Stimulated activated CD8-positive, alpha-beta memory T cell treated with anti-CD3 and anti-CD28 coated beads, Interleukin-4, amount 100 ng/mL, for 1 hour (primary cell): ENCODE measurements at places on chromosomes 1 and 21.

GRCh38 chr21:32312976-32313375, 14.3 kb downstream of the MRAP start:
- DNase-seq: no peak

DNA sequence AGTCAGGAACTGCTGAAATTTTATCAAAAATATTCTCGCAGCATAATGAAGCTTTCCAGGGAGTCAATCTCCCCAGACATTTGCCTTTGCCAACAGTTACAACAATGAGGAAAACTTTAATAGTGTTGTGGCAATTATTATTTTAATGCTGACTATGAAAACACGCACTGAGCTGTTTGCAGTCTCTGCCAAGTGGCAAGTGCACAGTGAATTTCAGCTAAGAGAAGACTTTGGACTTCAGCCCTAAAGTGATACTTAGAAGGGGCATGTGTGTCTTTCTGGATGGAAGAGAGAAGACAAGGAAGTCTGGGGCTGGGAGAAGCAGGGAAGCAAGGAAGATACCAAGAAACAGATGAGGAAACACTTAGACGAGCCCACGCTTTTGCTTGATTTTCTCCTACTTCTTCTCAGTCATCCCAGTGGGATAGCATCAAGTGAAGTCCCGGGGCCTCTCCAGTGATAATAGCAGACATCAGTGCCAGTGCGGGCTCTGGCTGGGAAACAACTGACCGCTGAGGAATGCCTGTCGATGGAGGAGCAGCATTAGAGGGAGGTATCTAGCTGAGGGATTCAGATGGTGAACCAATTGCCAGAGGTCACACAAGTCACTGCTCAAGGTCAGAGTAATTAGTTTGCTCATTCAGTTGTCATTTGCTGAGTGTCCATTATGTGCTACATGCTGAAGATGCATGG, 196.3 kb downstream of the TTLL7 start:
- DNase-seq: no peak

DNA sequence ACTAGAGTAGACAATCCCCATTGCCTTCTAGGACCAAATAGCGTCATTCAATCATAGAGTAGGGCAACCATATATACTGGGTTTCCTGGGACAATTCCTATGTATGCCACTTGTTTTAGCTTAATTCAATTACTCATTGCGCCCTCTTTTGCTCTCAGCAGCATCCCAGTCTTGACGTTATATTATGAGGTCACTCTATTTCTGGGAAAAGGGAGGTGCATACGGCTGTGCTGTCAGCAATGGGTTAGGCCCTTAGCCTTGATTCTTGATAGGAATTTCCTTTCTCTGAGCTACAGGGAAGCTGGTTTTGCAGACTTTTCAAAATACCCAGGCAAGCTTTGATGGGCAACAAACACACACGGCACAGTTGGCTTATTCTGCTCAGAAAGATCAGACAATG, 4.4 kb upstream of the KAZN start:
- DNase-seq: no peak

GRCh38 chr21:17523007-17523451, 10.2 kb downstream of the CXADR start:
- DNase-seq: no peak

DNA sequence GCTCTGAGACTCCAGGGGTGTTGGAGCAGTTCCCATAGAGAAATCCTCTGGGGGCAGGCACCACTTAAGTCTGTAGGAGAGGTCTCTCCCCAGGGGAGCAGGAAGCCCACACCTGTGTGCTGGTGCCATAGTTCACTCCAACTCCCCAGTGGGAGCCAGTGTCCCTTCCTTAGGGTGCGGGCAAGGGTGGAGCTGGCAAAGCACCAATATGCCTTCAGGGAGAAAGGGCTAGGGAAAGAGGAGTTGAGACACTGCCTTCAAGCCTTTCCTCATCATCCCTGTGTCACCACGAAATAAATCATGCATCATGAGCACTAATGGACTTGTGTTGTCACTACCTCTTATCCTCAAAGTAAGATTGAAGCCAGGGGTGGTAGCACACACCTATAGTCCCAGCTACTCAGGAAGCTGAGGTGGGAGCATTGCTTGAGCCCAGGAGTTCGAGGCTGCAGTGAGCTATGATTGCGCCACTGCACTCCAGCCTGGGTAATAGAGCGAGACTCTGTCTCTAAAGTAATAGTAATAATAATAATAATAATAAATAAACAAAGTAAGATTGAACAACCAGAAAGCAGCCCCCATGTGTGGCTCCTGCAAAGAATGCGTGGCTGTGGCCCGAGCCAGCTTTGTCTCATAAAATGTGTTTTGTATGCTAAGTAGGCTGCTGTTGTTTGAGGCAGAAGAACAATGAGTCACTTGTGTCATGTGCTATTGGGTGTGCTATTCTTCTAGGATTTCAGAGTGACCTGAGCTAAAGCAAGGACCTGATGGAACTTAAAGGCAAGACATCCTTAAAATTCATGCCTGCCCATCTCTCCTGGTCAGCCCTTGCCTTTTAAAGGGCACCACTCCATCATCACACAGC, 6.7 kb upstream of the TIE1 start:
- DNase-seq: no peak

DNA sequence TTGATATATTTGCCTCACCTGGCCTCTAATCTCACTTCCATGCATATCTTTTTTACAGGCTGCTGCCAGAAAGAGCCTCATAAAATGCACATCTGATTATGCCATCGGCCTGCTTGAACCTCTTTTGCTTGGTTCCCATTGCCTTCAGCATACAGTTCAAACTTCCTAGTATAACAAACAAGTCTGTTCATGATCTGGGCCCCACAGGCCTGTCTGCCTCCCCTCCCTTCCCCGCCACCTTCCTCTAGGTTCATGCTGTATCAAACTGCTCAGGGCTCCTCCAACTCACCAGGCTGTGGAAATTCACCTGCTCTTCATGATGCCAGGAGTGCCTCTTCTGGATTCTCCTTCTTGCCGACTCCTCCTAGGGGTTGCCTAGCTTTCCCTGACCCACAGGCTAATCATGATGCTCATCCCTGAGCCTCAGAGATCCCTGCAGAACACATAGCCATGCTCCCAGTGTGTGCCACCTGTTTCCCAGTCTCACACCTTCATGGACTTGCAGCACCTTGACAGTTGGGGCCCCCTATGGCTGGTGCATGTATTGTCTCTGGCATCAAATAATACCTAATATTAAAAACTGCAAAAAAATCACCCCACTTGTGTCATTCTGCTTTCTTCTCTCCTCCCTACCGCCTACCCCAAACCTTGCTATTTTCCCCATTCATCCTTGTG, 33.7 kb upstream of the CD2 start:
- no peak for DNase-seq

- no peak for DNase-seq
Observed at GRCh38 chr1:183038913-183039312, 15.7 kb downstream of the LAMC1 start.

DNA sequence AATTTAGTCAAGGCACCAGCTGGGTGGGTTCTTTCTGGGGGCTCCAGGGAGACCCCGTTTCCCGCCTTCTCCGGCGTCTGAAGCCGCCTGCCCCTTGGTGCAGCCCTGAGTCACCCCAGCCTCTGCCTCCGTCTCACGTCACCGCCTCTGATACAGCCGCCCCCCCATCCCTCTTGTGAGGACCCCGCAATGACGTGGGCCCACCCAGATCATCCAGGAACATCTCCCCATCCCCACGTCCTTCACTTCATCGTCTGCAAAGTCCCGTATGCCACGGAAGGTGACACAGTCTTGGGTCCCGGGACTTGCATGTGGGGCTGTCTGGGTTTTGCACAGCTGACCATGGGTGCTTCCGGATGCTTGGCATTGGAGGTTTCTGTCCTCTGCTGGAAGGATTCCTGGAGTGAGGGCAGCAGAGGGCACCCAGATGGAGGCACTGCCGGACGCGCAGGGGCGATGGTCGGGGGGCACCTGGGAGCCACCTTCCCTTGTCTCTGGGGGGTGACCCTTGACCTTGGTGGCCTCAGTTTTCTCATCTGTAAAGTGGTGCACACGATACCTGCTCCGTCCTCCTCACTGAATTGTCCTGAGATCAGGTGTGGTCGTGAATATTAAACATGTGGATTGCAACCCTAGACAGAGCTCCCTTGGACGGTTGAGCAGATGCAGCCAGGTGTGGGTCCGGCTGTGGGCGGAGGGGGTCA, 58.8 kb downstream of the PRKCZ start:
- no peak for DNase-seq

- no peak for DNase-seq
Observed at GRCh38 chr1:205376739-205377138, 20.0 kb upstream of the KLHDC8A start.

GRCh38 chr21:27776925-27777553, 810.2 kb upstream of the ADAMTS5 start:
- DNase-seq: no peak

GRCh38 chr1:51990478-51990965, at the start of gene RAB3B:
Gene RAB3B (minus strand): TSS chr1:51990700. CDS start chr1:51977117, 13,583 bp downstream.
- DNase-seq: peak; percentile 65

DNA sequence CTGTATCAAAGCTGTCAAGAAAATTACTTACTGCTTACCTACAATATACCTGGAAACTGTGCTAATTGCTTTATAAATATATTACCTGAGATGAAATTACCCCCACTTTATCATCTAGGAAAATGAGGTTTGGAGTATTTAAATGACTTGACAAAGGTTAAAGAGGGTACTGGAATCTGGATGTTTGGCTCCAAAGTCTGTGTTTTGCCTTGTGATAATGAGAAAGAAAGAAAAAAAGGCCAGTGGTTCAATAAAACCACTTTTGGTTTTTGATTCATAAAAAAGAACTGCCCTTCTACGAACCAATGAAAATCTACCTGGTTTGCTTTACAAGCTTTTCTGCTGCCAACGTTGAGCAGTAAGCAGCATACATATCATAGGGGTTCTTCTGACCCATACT, 61.3 kb upstream of the MUTYH start:
- no peak for DNase-seq

- no peak for DNase-seq
Observed at GRCh38 chr1:46804027-46804889, 5.4 kb downstream of the CYP4B1 start.

DNA sequence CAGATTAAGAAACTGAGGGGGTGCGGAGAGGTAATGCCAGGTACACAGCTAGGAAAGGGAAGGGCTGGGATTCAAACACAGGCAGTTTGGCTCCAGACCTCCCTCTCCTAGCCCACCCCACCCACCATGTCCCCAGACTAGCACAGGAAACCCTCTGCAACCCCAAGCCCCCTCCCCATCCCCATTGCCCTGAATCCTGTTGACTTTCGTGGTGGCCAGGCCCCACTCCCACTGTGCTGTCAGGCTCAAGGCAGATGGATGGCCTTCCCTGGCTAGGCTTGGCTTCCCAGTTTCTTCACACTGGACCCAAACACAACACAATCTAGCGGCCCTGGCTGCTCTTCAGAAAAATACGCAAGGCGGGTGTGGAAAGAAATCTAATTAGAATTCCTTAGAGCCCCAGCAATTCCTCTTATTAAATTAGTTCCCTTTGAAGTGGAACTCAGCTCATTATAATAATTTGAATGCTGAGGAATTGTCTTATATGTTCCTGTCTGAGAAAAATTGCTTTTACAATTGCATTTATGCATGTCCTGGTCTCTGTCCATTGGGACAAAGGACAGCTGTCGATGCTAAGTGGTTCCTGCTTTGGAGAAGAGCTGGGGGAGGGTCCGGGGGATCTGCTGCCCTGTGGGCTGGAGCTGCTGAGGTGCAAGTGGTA, 97.4 kb downstream of the SYF2 start:
- DNase-seq: no peak

GRCh38 chr1:155062702-155063411, 683 bp upstream of the EFNA4 start:
- DNase-seq: no peak

DNA sequence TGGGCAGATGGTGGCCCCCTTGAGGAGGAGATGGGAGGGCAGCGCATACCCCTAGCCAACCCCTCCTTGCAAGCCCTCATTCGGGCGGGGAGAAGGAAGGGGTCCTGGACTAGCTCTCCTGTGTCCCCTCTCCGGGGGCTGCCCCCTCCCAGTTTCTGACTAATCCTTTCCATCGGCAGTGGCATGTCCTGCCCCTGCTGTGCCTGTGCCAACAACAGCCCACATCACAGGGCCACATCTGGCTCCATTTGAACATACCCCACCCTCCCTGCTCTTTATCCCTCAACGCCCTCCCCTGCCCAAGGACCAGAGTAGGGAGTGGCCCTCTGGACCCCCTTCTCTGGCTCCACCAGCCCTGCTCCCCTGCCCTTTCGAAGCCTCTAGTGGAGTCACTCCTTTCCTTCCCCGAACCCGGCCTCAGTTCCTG, 11.0 kb upstream of the LMNA start:
- DNase-seq: no peak

DNA sequence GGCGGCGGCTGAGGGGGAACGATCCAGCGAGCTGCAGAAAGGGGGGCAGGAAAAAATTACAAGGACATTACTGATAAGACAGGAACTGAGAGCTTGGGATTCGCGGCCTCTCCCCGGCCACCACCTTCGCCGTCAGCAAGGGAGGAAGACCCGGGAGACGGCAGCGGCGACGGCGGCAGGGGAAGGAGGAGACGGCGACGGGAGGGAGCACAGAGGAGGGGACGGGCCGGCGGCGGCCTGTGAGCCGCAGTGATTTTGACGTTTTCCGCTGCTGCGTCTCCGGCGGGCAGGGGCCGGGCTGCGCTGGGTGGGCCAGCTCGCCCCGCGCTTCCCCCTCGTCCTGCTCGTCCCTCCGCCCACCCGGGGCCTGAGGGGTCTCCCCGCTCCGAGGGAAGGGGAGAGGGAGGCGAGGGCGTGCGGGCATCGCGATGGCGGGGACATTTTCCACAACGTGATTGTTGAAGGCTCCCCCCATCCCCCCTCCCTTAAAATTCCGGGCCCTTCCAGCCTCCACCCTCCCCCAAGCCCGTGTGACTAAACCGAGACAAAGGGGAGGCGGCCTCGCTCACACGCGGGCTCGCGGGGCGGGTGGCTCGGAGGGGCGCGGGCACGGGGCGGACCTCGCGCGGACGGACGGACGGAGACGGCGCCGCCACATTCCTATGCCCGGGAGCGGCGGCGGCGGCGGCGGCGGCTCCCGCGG, 407 bp downstream of the CAMSAP2 start:
- no peak for DNase-seq

DNA sequence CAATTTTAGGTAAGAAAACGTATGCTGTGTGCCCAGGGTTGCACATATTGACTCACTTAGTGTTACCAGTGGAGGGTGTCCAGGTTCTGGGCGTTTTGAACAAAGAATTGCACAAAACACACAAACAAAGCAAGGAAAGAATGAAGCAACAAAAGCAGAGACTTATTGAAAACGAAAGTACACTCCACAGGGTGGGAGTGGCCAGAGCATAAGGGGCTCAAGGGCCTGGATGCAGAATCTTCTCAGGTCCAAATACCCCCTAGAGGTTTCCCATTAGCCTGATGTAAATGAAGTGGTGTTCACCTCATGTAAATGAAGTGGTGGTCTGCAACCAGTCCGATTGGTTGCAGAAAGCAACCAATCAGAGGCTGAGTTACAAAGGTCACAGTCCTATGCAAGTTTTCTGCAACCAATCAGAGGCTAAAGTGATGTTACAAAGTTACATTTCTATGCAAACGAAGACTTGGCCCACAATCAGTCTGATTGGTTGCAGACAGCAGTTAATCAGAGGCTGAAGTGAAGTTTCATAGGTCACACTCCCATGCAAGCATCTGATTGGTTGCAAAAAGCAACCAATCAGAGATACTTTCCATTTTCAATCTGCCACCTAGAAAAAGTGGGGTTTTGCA, 228.3 kb downstream of the ST6GALNAC3 start:
- DNase-seq: no peak
